Stimulated activated CD8-positive, alpha-beta memory T cell treated with anti-CD3 and anti-CD28 coated beads, Interleukin-7, amount 100 ng/mL, for 24 hours (primary cell): ENCODE measurements at places on chromosomes 5 and 9.

DNA sequence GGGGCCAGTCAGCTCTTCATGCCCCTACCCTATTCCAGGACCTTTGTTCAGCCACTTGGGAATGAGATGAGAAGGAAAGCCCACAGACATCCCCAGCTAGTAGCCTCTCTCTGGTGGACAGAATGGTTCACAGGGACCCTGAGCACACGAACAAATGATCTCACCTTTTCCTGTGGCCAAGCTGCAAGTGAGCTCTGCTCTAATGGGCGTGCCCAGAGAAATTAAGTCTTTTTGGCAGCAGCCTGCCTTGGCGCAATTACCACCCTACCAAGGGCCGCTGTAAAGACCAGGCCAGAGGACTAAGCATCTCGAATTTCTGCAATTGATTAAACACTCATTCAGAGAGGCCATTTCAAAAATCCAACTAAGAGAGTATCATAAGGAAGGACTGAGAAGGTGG, 56.0 kb downstream of the WHRN start:
- DNase-seq = no peak

DNA sequence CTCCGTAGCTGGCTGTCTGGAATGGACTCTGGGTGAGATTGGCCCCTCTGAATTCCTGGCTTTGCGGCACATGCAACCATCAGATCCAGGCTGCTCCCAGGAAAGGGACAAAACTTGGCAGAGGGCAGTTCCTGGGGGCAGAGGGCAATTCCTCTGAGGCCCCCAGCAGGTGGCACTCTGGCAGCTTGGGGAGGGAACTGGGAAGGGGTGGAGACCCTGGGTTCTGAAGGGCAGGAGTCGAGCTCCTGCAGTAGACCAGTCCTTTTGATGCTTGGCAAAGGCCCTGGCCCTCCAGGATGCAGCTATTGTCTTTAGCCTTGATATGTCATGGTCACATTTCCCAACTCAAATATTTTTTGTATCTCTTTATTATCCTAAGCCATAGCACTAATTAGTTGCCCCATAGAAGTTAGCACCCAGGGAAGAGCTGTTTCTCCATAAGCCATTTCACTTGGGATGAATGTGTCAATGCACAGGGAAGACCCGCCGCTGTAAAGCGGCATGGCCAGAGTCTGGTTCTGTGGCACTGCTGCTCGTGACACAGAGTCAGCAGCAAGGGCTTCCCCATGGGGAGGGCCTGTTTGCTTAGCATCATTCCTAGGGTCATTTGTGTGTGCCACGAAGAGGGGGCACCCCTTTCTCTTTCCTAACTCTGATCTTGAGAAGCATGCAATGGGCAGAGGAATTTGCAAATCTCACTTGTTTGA, 51.2 kb upstream of the CDK20 start:
- DNase-seq = no peak

DNA sequence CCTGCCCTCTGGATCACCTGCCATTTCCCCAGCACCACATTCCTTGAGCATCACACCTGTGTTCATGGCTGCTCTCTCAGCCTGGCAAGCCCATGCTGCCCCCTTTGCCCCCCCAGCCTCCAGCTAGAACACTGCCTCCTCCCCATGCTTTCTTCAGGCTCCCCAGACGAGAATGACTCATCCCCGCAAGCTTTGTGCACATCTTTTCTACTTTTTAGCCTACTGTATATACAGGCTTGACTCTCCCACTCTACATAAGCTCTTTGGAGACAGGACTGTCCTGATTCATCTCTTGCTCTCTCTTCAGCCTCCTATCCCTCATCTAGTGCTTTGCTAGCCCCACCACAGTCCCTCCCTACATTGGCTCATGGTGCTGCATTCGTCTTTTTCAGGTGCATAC, 19.9 kb upstream of the GLIPR2 start:
- DNase-seq = no peak

- no peak for DNase-seq
These were observed 14.1 kb downstream of the SPATA9 start for GRCh38 chr5:95668728-95669127.

DNA sequence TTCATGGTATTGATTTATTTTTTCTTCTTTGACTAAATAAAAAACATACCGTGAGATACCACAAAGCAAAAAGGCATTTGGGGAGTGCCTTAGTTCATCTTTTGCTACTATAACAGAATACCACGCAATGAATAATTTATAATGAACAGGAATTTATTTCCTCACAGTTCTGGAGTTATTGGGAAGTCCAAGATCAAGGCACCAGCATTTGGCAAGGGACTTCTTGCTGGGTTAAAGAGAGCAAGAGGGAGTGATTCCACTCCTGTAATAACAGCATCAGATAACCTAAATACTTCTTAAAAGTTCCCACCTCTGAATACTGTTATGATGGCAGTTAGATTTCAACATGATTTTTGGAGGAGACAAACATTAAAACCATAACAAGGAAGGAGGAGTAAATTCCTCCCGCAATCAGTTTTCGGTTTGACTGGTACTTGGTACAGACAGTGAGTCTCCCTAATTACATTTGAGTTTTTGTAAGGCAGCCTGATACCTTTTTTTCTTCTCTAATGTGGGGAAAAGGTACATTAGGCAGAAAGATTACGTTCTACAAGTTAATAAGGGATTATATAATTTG, 8.8 kb upstream of the OMD start:
- DNase-seq = no peak

GRCh38 chr9:115209601-115210306, 91.8 kb upstream of the TNC start:
- no peak for DNase-seq

DNA sequence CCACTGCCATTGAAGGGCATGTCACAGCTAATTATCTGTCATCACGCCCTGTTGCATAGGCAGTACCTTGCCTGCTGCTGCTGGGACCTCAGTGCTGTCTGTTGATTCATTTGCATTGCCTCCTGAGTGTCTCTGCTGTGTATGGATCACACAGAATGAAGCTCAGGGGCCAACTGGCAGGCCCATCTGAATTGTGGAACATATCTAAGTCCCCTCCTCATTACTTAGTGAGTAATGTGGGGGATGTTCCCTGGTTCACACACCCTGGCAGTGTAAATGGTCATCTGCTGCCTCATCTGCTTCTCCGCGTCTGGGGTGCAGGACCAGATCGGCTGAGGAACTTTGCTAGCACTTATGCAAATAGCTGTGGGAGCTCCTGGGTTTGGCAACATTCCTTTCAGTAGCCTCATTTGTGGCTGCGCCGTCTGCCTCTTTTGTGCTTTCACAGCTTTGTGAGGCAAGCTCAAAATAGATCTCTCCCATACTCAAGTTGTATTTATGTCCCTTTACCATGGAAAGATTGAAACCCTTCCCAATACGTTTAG, 25.4 kb downstream of the TYRP1 start:
- DNase-seq = no peak

- no peak for DNase-seq
These were observed 340.9 kb upstream of the KIF2A start for GRCh38 chr5:61965069-61965468.

DNA sequence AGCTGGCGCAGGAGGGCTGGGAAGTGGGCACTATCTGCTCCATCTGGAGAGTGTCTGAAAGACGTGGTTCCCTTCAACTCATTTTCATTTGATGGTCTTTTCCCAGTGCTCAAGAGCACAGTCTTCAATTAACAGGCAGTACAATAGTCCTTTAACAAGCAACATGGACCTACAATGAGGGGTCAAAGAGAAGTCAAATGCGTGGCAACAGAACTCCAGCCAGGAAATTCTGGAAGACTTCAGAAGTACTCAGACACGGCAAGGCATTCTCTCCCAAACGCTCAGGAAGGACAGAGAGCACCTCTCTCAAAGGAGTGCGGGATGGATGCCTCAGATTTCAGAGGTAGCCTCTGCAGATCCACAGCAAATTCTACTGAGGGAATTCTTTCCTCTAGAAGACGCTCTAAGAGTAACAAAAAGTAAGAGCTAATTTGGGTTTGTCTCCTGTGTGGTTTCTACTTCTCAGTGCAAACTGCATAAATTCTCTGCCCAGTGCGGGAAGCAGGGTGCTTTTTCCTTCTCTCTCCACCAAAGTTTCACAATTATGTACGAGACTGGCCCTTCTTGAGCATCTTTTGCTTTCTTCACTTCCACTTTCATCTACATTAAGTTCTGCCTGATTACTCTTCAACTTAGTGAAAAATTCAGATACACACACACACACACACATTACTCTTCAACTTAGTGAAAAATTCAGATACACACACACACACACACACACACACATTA, 56.4 kb downstream of the LHFPL2 start:
- DNase-seq = no peak

DNA sequence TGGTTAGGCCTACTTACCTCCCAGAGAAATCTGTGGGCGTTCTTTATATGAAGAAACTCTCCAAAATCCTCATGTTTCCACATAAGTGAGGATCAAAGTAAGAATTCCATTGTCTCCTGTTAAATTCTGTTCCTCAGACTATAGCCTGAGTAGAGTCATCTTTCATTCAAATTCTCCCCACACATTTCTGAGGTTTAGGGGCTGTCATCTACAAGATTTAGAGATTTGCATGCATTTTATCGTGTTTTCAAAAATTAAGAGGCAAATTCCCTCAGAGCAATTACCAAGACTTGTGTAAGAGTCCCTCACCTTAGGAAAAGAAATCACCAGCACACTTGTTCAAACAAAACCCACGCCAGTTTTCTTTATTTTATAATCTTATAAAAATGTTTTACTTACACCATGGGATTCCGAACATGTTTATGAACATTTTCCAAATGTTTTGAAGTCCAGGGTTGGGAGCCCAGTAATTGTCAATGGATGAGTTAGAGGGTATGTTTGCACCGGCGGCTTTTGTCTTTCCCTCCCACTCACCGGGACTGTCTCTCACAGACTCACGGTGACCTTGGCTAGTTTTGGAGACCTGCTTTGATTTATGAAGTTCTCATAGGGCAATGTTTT, 367.6 kb downstream of the ENC1 start:
- DNase-seq = no peak

- DNase-seq = no peak
These were observed 5.9 kb downstream of the ITGA2 start for GRCh38 chr5:52995095-52995494.

DNA sequence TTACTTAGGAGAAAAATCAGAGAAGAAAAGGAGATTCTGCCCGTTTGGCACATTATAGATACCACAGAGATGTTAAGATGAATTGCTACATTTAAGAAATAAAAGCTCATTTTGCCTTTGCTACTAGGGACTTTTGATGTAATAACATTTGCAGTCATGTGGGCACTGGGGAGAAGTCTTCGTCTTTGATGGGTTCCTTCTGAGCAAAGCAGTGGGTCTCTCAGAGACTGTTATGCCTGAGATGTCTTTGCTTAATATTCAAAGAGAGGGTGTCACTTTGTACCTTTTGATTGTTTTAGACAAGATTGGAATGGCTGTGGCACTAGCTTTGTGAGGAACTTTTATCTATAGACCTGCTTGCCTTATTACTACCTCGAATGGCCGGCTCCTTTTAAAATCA, 25.0 kb downstream of the SLC25A25 start:
- no peak for DNase-seq

GRCh38 chr9:3980771-3981170, 319.1 kb downstream of the GLIS3 start:
- DNase-seq = no peak

DNA sequence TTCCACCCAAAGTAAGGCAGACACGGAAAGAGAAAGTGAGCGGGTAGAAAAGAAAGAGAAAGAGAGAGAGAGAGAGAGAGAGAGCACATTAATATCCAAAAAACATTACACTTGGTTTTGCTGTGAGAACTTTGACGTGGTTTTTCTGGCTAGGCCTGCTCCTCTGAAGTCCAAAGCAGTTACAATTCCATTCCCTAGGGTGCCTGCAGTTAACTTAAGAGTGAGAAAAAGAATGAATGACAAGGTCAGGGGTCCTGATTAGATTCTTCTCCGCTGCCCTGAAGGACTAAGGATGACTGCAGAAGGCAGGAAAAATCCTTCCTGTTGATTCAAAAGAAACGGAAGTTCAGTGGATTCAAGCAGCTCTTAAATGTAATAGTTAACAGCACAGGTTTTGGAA, 589.8 kb downstream of the PRELID2 start:
- no peak for DNase-seq

DNA sequence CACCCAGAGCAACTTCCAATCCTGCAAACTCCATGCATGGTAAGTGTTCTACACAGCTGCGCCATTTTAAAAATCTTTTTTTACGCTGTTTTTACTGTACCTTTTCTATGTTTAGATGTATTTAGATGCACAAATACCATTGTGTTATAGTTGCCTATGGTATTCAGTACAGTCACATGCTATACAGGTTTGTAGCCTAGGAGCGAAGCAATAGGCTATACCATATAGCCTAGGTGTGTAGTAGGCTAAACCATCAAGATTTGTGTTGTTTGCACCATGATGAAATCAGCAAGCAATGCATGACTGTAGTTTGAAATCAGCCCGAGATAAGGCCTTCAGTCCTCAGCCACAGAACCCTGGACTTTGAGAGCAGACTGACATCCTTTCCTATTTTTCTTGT, 101.2 kb downstream of the LIX1 start:
- no peak for DNase-seq

DNA sequence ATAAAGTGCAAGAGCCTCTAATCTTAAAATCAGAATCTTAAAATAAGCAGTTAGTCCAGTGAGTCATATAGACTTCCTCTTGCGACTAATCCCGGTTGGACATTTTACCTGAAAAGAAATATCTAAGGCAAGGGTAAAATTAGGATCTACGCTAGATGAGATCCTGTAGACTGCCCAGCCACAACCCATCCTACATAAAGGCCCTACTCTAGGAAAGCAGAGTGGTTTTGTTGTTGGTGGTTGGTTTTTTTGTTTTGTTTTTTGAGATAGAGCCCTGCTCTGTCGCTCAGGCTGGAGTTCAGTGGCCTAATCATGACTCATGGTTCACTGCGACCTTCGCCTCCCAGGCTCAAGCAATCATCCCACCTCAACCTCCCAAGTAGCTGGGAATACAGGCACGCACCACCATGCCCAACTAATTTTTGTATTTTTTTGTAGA, 6.9 kb downstream of the TSC1 start:
- no peak for DNase-seq

GRCh38 chr5:151123897-151124751, 33.5 kb downstream of the ANXA6 start:
- no peak for DNase-seq
